ENCODE measurements at places on chromosomes 11 and 22.

- no peak for DNase-seq
Measured at GRCh38 chr22:33962409-33962808, 42.1 kb upstream of the LARGE1 start.

GRCh38 chr11:27076121-27076589, 35.5 kb downstream of the BBOX1 start:
- DNase-seq: no peak

DNA sequence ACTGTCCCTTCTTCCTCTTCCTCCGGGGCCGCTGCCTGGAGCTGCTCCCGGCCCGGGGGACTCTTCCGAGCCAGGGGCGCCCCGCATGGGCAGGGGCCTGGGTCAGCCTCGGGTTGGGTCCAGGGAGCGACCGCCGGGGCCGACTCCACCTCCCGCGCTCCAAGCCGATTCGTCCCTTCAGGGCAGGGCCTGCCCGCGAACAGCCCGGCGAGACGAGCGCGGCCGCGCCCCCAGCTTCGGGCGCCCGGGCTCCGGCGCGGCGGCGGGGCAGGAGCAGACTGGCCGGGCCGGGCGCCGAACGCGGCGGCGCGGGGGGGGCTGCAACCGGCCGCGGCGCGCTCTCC, at the start of gene LARGE1:
TSS of gene LARGE1 (minus strand) at position 280 of the 344 bp plus-strand sequence.
- DNase-seq: no peak

- no peak for DNase-seq
Measured at GRCh38 chr22:44862981-44863860, 110.8 kb downstream of the ARHGAP8 start.

DNA sequence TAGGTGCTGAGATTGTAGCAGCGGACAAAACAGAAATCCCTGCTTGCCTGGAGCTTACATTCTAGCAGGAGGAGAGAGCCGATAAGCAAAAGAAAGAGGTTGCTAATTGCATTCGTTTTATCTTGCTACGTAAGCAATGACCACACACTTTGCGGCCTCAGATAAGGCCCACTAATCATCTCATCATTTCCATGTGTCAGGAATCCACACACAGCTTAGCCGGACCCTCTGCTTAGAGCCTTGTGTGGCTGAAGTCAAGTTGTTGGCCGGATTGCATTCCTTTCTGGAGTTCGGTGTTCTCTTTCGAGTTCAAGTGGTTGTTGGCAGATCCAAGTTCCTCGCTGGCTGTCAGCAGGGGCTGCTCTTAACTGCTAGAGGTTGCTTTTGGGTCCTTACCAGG, 101.6 kb downstream of the CHST1 start:
- DNase-seq: no peak

- DNase-seq: no peak
Measured at GRCh38 chr11:11629368-11629767, 7.6 kb upstream of the GALNT18 start.

DNA sequence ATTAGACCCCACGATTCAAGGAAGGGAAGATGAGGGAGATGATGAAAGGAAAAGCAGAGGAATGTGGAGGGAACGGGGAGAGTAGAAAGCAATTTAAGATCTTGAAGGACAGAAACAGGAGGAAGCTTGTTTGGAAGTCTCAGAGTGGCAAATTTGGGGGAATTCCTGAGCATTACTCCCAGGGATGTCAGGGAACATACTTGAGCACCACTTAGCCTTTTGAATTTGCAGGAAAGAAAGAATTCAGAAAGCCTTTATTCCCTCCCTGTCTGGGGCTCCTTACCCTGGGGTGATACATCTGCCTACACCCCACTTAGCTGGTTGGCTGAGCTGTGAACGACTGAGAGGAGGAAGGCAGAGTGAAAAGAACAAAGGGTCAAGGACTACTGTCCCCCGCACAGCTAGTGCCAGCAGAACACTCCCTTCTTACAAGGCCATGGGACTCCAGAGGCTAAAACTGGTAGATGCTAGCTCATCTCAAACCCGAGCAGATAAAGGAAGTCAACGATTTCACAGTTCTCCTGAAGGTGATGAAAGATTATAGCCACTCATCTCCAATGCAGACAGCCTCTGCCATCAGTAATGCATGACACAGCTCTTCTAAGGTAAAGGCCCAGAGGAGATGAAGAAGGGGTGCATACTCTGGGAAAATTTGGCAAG, 84.0 kb upstream of the AKIP1 start:
- DNase-seq: no peak

DNA sequence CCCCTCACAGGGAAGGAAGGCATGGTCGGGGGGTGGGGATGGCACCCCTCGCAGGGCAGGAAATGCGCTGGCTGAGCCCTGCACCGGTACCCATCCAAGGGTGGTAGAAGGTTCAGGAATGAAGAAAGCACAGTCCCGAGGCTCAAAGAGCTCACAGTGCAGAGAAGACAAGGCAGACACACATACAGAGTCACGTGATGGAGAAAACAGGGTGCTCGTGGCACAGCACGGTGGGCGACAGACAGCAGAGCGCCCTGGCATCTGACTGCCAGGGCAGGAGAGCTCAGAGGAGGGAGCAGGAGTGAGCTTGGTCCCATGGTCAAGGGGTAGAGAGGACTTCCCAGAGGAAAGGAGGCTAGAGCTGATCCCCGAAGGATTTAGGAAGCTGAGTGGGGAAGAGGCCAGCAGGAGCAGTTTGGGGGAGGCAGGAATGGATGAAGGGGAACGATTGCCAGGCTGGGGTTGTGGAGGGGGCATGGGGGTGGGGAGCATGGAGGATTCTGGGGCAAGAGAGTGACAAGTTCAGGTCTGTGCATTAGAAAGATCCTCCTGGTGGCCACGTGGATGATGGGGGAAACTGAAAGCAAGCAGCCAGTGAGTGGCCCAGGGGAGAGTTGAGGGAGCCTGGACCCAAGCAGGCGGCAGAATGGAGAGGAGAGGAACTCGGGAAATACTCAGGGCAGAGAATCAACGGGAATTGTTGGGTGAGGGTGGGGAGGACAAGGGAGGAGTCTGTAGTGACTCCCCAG, 43.9 kb downstream of the PDE2A start:
- no peak for DNase-seq

DNA sequence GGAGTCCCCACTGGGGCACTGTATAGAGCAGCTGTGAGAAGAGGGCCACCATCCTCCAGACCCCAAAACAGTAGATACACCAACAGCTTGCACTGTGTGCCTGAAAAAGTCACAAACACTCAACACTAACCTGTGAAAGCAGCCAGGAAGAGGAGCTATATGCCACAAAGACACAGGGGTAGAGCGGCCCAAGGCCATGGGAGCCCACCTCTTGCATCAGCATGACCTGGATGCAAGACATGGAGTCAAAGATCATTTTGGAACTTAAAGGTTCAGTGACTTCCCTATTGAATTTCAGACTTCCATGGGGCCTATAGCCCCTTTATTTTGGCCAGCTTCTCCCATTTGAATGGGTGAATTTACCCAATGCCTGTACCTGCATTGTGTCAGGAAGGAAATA, 29.7 kb upstream of the CYB5R3 start:
- no peak for DNase-seq

GRCh38 chr11:11366793-11367192, 13.7 kb upstream of the CSNK2A3 start:
- DNase-seq: no peak

DNA sequence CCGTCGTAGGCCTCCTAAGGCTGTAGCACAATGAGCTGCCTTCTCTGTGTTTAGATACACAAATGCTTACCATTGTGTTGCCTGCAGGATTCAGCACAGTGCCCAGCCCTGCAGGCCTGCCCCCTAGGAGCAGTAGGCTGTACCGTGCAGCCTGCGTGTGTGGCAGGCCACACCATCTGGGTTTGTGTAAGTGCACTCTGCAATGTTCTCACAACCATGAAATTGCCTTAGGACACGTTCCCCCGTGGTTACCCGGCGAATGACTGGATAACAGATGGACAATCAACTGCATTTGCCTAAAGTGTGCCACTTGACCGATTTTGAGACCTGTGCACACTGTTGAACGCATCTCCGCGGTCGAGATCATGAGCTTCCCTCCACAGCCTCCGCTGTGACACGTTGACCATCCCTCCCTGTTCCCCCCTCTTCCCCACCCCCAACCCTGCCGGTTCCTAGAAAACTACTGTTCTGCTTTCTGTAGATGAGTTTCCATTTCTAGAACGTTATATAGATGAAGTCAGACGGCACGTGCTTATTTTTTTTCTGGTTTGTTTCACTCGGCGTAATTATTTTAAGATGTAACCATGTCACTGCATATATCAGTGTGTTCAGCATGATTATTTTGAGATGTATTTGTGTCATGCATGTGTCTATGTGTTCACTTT, 22.2 kb upstream of the CTSD start:
- DNase-seq: no peak

DNA sequence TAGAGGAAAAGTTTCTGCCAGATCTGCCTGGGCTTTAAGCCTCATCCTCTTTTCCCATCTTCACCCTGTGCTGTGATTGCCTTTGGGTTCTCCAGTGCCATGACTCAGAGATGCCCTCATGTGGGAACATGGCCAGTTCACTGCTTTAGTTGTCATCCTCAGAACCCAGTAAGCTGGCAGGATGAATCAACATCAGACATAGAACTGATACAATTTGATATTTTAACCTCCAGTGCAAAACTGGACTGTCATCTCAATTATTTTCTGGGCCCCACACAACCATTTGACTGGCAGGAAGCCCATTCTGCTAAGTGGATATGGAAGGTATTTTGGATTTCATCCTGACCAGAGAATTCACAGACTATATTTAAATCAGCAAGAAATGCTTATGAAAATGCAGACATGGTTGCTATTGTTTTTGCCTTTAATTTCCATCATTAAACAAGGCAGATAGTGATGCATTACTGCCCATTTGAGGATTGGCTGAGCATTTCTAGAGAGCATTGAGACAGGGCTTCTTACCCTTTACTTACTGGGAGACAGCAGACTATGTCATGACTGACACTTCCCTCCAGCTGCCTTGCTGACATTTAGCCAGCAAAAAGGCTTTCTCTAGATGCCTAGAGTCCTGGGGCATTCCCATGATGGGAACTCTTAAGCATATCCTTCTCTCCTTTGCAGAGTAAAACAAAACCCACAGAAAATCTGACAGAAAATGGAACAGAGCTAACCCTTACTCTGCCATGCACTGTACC, 327.1 kb upstream of the MTNR1B start:
- DNase-seq: no peak

GRCh38 chr11:102560555-102561011, 30.0 kb upstream of the MMP7 start:
- DNase-seq: no peak

GRCh38 chr22:33971561-33971961, 51.3 kb upstream of the LARGE1 start:
- DNase-seq: no peak

GRCh38 chr11:18236664-18237356, at the start of gene SAA4:
Gene SAA4 (minus strand): TSS chr11:18236802. CDS start chr11:18235926, 876 bp downstream.
- DNase-seq: no peak

DNA sequence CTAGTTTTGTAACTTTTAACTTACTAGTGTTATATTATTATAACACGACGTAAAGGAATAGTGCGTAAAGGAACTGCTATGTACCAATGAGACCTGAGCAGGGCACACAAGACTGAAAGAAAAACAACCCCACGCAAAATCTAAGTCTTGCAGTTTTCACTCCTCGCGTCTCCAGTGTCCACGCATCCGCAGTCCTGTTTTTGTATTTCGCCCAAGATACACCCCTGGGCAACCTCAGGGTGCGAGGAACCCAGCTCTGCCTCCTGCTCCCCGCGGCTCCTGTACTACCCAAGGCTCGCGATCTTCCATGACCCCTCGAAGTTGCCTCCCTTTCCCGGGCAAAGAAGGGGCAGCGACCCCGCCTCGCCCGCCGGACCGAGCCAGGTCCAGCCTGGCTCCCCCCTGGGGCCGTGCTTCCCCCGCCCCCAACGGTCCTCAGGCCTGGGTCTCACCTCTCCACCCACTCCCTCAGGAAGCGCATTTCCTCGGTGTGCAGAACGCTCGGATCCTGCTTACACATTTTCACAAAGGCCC, 393 bp downstream of the ST13 start:
- DNase-seq: no peak

- DNase-seq: no peak
Measured at GRCh38 chr22:16937811-16938210, 70.2 kb downstream of the GAB4 start.

- no peak for DNase-seq
Measured at GRCh38 chr11:33633251-33634003, 67.2 kb downstream of the C11orf91 start.

- DNase-seq: no peak
Measured at GRCh38 chr11:123841174-123841573, 35.0 kb upstream of the OR6M1 start.

DNA sequence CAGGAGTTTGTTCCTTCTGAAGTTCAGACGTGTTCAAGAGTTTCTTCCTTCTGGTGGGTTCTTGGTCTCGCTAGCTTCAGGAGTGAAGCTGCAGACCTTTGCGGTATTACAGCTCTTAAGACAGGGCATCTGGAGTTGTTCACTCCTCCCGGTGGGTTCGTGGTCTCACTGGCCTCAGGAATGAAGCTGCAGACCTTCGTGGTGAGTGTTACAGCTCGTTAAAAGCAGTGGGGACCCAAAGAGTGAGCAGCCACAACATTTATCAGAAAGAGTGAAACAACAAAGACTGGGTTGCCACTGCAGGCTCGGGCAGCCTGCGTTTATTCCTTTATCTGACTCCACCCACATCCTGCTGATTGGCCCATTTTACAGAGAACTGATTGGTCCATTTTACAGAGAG, 373.1 kb downstream of the ETS1 start:
- DNase-seq: no peak

GRCh38 chr11:99781074-99781473, 760.3 kb downstream of the CNTN5 start:
- DNase-seq: no peak

GRCh38 chr11:111743700-111744099, 22.5 kb downstream of the PPP2R1B start:
- no peak for DNase-seq

- no peak for DNase-seq
Measured at GRCh38 chr11:129996113-129996870, 6.3 kb downstream of the PRDM10 start.

- DNase-seq: no peak
Measured at GRCh38 chr22:35307372-35307771, 7.7 kb downstream of the TOM1 start.

DNA sequence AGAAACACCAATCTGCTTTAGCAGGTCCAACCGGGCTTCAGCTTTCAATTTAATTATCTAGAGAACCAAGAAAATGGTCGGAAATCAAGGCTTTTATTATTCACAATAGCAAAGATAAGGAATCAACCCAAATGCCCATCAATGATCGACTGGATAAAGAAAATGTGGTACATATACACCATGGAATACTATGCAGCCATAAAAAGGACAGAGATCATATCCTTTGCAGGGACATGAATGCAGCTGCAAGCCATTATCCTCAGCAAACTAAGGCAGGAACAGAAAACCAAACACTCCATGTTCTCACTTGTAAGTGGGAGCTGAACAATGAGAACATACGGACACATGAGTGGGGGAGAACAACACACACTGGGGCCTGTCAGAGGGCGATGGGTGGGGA, 53.8 kb downstream of the ATG16L2 start:
- no peak for DNase-seq

GRCh38 chr11:132883241-132883640, 649.1 kb downstream of the OPCML start:
- no peak for DNase-seq

- DNase-seq: no peak
Measured at GRCh38 chr22:29208502-29208862, 2.8 kb downstream of the EMID1 start.
